ENCODE measurements at places on chromosomes 13 and 19.

- DNase-seq: no peak
Observed at GRCh38 chr19:1489463-1490310, 463 bp downstream of the PCSK4 start.

- no peak for DNase-seq
Observed at GRCh38 chr13:112562254-112562653, 25.7 kb downstream of the TUBGCP3 start.

GRCh38 chr13:35817642-35818607 lies 313.3 kb downstream of the DCLK1 start:
- no peak for DNase-seq

DNA sequence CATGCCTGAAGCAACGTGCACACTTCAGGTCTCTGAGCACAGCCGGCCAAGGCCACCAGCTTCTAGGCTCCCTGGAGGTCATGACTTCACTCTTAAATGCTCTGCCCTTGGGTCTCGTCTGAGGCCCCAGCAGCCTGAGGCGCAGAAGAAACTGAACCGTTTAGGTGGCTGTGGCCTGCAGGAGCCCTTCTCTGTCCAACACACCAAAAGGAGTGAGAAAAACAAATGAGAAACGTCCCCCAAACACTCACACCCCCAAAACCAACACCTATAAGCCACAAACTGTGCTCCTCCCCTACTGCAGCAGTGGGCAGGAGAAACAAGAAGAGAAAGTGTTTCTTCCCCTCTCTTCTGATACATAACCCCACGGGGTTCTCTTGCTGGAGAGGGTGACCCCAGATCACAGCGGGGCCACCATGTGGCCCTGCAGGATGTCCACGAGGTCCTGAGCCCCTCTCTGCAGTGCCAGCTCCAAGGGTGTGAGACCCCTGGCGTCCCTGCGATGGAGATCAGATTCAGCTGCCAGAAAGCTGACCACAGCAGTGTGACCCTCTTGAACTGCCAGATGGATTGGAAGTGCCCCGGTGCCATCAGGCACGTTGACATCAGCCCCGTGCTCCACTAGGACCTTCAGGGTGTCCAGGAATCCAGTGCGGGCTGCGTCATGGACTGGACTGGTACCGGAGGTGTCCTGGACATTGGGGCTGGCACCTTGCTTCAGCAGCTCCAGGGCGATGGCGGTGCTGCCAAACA lies 1.0 kb upstream of the KRI1 start:
- peak; percentile 86 for DNase-seq

- no peak for DNase-seq
Observed at GRCh38 chr13:95858286-95859075, 181.5 kb downstream of the DNAJC3 start.

DNA sequence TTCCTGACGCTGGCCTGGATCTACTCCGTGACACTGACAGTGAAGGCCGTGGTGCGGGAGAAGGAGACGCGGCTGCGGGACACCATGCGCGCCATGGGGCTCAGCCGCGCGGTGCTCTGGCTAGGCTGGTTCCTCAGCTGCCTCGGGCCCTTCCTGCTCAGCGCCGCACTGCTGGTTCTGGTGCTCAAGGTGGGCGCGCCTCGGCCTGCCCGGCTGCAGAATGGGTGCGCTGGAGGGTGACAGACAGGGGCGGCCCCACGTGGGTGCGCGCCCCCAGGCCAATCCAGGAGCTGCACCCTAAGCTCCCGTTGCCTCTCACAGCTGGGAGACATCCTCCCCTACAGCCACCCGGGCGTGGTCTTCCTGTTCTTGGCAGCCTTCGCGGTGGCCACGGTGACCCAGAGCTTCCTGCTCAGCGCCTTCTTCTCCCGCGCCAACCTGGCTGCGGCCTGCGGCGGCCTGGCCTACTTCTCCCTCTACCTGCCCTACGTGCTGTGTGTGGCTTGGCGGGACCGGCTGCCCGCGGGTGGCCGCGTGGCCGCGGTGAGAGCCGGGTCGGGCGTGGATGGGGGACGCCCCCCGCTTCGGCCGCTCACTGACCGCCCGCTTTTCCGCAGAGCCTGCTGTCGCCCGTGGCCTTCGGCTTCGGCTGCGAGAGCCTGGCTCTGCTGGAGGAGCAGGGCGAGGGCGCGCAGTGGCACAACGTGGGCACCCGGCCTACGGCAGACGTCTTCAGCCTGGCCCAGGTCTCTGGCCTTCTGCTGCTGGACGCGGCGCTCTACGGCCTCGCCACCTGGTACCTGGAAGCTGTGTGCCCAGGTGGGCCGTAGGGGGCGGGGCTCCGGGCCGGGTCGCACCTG lies 7.2 kb downstream of the ABCA7 start:
- no peak for DNase-seq

- no peak for DNase-seq
Observed at GRCh38 chr19:55550321-55550650, 4.9 kb upstream of the SBK3 start.

DNA sequence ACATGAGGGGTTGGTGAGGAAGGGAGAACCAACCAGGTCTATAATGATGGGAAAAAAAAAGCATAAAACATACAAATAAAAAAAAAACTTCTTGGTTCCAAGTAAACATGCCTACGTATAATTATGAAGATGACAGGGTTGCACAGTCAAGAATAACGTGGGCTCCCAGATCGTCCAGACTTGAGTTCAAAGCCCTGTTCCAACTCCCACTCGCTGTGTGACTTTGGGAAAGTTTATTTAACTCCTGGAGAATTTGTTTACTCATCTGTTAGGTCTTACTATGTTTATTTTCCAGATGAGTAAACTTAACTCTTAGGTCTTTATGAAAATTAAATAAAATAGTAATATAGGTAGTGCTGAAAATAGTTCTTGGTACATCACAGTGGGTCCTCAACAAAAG lies 13.8 kb downstream of the STARD13 start:
- DNase-seq: no peak

GRCh38 chr19:10552510-10553053 lies 8.9 kb downstream of the ATG4D start:
- DNase-seq: peak; percentile 41

DNA sequence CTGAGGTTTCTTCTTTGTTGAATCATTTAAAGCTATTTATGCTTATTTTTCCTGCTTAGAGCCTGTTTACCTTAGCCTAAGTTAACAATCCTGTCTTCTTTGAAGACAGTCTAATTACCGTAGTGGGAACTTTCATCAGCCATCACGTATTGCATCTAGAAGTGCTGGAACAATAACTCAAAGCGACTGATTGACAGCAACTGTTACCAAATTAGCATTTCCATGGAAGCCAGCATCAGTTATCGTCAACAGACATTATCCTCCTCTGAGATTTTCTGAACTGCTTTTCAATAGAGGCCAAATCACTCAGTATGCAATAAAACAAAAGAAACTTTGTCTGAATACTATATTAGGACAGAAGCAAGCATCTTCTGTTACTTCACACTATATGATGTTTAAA lies 433.3 kb upstream of the SLITRK1 start:
- no peak for DNase-seq

GRCh38 chr13:78601124-78601873 lies 2.1 kb downstream of the POU4F1 start:
- no peak for DNase-seq

DNA sequence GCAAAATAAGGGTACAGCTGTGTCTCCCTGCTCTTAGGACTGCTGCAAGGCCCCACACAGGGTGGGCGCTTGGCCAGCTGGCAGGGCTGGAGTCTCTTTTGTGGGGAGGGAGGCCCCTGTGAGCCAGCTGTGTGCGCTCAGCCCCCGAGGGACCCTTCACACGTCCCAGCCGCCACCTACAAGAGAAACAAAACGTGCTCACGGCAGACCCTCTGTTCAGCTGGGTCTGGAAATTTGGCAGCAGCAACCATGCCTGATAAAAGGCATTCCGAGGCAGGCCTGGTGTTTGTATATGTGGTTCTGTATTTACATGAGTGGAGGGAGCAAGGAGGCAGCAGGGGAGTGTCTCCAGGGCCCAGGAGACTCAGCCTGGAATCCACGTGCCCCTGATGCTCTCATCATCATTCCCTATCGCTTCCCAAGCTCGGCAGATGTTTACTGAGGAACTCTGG lies 49.7 kb downstream of the CRTC1 start:
- no peak for DNase-seq

- no peak for DNase-seq
Observed at GRCh38 chr13:36151591-36151990, 20.4 kb upstream of the DCLK1 start.

GRCh38 chr13:60013166-60013565 lies 150.6 kb downstream of the DIAPH3 start:
- DNase-seq: no peak

GRCh38 chr19:19372656-19373416 lies 32.6 kb upstream of the GATAD2A start:
- DNase-seq: peak; percentile 75

DNA sequence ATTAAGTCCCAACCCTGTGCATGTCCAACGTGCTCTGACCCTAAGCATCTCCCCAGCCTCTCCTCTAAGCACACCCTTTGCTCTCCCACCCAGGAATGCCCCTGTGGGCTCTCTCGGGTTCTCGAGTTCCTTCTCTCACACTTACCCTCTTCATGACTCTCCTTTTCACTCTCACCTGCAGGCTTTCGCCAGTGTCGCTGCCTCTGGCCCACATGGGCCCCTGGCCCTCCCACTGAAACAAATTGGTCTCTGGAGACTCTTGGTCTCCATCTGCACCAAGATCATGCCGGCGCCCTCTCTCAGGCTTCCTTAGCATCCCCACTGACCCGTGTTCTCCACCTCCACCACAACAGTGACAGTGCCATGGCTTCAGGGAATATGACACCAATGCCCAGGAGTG lies 19.6 kb upstream of the SACS start:
- no peak for DNase-seq

- DNase-seq: no peak
Observed at GRCh38 chr13:49494645-49495044, 1.1 kb upstream of the PHF11 start.

DNA sequence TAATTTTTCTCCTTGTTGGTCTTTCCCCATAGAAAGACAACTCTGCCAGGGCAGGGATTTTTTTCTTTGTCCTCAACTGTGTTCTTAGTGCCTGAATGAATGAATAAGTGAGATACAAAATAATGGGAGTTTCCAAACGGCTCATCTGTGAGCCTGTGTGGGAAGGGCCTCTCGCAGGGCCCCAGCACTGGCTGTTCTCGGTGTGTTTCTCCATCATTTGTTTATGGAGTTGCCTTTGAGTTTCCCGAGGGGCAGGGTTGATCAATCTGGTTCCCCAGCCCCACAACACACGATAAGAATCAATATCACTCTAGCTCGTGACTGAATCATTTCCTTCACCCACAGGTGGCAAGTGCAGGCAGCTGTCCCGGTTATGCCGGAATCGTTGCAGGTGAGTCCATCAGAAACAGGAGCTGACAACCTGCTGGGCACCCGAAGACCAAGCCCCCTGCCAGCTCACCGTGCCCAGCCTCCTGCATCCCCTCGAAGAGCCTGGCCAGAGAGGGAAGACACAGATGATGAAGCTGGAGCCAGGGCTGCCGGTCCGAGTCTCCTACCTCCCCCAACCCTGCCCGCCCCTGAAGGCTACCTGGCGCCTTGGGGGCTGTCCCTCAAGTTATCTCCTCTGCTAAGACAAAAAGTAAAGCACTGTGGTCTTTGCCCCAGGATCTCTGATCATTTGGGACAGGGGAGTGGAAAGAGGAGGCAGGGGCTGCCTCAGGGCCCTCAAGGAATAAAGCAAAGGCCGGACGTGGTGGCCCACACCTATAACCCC lies 14.9 kb downstream of the FXYD5 start:
- no peak for DNase-seq

- peak; percentile 53 for DNase-seq
Observed at GRCh38 chr19:40465025-40465556, 454 bp downstream of the BLVRB start.

GRCh38 chr13:99743094-99743493 lies 228.5 kb downstream of the ZIC5 start:
- DNase-seq: no peak

DNA sequence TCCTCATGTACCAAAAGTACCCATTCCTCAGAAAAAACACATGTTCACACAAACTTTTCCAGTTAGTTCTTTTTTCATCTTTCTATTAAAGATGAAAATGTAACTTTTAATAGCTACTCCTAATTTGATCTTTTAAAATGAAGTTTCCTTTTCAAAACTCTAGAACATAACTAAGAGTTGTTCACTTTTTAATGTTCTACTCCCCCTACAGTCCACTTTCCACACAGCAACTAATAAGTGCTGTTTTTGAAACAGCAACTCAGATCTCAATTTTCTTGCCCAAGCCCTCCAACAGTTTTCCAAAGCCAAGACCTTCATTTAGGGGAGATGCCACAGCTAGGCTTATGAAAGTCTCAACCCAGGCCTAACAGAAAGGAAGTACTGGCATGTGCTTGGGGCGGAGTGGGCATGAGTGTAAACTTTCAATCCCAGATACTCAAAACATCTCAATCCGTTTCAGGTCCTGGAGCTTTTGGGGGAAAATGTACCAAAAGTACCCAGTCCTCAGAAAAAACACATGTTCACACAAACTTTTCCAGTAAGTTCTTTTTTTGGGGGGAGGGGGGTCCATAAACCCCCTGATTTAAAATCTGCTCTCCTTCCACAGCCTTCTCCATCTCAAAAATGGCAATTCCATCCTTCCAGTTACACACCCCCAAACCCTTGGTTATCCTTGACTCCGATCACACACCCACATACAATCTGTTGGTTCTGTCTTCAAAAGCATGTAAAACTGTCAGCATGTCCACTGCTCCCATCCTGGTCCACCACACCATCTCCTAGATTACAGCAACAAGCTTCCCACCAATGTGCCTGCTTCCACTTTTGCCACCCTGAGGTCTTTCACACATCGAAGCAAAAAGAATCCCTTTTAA lies 2.0 kb downstream of the FBL start:
- peak; percentile 76 for DNase-seq

- no peak for DNase-seq
Observed at GRCh38 chr19:37973666-37974065, 66.7 kb downstream of the SIPA1L3 start.

GRCh38 chr19:55406826-55407549 lies 600 bp downstream of the UBE2S start:
- DNase-seq: peak; percentile 25

DNA sequence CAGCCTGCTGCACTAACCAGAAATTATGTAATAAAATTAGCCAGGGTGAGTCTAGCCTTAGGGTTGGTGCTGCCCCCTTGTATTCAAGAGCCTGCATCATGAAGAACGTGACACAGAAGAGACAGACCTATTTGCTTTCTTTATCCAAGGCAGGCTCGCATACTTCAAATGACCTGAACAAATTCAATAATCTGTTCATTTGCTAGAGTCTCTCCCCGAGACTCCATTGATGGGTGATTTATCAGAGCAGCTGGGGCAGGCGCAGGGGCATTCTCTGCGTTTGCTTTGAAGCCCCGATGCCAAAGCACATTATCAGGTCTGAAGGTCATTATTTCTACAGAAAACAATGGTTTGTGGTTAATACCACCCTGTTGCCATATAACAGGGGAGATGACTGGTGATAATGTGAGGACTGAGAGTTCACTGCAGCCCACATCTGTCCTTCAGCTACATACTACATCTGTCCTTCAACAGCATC lies 520.3 kb downstream of the DIAPH3 start:
- DNase-seq: no peak

GRCh38 chr13:35727881-35728280 lies 251.4 kb upstream of the MAB21L1 start:
- DNase-seq: no peak

Data from CD4-positive, alpha-beta T cell treated with Interleukin-17A for 1 hour (primary cell).